ENCODE measurements at places on chromosomes 3 and 15.
A peak's percentile ranks its signal among the peaks of the same experiment; 100 is the strongest.

DNA sequence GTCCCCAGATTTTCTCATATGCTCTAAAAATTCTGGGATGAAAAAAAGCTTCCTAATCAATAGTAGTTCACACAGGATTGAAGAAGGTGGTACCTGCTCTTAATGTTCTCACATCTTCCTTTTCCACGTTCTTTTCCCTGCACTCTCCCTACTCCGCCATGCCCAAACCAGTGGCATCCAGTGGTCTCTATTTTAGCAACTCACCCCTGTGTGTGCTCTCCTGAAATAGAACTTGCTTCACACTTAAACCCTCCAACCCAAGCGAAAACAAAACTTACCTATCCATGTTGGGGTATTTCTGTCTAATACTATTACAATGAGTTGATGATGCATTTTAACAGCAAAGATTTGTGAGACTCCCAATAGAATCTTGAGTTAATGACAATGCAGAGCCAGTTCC lies 148.8 kb downstream of the PLD1 start:
- DNase-seq, result no peak

GRCh38 chr15:65790694-65791334 lies 1.3 kb downstream of the DENND4A start:
- DNase-seq, result no peak

GRCh38 chr15:52727815-52728214 lies 48.6 kb upstream of the ATOSA start:
- no peak for DNase-seq

DNA sequence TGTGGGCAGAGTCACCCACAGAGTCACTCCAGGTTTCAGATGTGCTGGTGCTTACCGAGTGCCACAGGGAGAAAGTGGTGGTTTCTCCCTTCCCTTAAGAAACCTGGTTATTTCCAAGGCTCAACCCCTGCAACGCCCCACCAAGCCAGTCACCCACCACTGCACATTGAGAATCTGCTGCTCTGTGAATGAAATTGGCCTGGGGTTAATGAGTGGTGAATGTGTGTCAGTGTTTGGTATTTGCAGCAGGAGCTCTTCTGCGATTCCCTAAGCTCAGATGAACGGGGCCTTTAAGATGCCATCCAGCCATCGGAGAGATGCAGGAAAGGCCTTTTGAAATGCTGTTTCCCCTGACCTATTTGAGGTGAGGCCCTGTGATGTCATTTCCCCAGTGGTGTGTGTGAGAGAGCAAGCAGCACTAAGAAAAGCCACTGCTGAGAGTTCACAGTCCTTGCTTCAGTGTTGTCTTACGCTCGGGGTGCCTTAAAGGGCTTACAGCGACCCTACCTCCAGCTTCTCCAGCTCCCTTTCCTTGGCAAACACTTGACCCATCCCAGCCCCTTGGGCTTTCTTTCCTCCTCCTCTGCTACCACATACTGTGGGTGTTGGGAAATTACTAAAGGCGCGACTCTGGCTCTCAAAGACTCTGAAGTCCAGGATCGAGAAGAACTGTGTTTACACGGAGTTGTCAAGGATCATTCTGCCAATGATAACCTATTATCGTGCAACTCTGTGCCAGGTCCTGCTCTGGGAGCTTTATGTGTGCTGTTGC lies 68.9 kb downstream of the SMAD3 start:
- peak; percentile 56 for DNase-seq

GRCh38 chr3:16419640-16420241 lies 93.8 kb downstream of the RFTN1 start:
- DNase-seq, result no peak

GRCh38 chr3:88385090-88385489 lies 235.3 kb downstream of the C3orf38 start:
- no peak for DNase-seq

- peak; percentile 56 for DNase-seq
Observed at GRCh38 chr3:195906865-195907683, 1.3 kb downstream of the TNK2 start.

- no peak for DNase-seq
Observed at GRCh38 chr3:108125153-108125543, 34.3 kb upstream of the CD47 start.

- DNase-seq, result no peak
Observed at GRCh38 chr3:52773361-52774065, 2.8 kb upstream of the NEK4 start.

DNA sequence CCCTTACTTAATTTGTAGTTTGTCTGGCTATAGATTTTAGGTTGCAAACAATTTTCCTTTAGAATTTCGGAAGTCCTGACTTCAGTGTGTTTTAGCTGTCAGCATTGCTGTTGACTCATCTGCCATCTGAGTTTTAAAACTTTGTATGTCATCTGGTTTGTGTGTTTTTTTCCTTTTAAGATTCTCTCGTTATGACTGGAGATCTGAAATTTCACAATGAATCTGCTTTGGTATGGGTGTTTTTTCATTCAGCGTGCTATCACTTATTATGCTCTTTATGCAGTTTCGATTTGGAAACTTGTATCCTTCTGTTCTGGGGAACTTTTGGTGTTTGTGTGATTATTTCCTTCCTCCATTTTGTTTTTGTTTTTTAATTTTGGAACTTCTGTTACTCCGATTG lies 53.7 kb upstream of the ZNF280D start:
- no peak for DNase-seq

DNA sequence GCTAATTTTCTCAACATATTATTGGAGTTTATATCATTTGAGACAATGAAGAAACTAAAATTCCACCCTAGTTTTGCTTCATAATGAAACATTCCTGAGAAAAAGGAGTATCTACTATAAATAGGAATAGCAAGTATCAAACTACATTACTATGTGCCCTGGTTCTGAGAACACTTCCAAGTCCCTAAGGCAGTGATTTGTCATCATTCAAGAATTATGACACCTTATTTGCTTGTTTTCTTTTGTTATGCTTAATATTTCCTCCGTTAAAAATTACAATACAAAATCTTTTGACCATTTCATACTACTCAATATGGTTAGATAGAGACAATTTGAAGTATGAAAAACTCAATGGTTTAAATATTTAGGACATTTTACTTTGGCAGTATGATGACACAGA lies 707.8 kb upstream of the GOLIM4 start:
- no peak for DNase-seq

DNA sequence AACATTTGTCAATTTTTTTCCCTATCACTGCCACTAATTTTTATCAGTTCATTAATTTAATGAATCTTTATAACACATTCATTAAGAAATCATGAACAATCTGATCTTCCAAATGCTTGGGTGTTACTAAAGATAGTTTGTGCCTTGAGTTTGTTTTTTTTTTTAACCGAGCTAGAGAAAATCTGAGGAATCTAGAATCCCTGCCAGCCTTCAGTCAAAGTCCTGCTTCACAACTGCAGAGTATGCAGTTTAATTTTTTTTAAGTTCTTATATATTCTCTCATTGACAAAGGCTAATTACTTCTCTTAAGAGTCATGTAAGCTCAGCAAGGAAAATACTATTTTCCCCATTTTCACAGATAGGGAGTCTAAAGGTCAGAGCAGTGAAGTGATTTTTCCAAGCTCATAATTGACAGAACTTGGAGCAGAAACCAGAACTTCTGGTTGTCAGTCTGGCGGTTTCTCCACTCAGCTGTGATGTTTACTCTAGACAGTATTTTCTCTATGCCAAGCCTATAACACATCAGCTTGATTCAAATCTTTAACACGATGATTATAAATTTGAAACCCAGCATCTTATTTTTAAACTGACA lies 55.7 kb downstream of the TNIK start:
- DNase-seq, result no peak

DNA sequence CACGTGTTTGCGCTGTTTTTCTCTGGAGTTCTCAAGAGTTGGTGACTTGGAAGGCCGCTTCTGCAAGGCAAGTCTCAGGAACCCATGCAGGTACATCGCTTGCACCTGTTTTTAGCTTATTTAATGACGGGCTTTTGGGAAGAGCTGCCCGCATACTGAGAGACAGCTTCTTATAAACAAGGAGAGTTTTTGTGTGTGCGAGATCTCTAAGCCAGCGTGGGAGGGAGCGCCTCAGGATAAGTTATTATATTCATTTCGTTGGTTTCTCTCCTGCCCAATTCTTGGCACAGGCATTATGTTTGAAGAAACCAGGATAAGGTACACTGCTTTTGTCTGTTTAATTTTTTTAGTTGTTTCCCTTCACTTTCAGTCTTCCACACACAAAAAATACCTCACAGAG lies 11.4 kb upstream of the SACM1L start:
- DNase-seq, result no peak

- DNase-seq, result no peak
Observed at GRCh38 chr3:108319428-108320082, 23.2 kb downstream of the HHLA2 start.

DNA sequence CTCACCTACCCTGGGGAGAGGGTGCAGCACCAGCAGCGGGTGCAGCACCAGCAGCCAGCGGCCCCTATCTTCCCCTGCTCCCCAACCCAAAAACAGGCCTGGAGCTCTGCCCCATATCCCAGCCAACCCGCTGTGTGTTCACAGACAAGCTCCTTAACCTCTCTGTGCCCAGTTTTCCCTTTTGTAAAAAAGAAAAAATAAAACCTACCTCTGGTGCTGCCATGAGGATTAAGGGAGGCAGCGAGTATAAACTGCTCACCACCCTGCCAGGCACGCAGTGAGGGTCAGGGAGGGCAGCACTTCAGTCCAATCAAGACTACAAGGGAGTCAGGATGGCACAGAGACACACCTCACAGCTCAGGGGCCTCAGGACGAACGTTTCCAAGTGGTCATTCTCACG lies 163.3 kb downstream of the NUP210 start:
- no peak for DNase-seq

DNA sequence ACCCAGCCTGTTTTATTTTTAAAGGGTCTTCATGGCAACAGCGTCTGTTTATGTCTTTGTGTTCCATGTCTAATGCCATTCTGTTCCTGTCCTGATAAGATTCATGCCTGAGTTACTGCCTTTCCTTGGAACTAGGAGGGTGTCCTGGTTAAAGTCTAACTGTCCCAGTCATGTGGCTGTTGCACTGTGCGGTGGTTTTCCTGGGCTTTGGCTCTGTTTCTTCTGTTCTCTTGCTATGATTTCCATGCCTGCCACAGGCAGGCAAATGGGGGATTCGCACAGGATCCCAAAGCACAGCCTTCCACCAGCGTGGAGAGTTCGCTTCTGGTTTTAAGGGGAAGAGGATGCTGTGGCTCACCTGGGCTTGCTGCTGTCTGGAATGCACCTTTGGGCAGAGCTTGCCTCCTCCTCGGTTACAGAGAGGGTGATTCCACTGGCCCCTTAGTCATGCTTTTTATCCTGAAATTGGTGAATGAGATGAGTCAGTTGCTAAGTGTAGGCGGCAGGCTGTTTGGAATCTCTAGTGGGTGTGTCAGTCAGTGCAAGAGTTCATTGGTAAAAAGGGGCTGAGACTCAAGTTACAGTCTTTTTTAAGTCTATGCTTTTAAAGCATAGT lies 86.8 kb downstream of the CCK start:
- peak; percentile 3 for DNase-seq

GRCh38 chr3:151979906-151980305 lies 106.5 kb downstream of the SUCNR1 start:
- DNase-seq, result no peak

DNA sequence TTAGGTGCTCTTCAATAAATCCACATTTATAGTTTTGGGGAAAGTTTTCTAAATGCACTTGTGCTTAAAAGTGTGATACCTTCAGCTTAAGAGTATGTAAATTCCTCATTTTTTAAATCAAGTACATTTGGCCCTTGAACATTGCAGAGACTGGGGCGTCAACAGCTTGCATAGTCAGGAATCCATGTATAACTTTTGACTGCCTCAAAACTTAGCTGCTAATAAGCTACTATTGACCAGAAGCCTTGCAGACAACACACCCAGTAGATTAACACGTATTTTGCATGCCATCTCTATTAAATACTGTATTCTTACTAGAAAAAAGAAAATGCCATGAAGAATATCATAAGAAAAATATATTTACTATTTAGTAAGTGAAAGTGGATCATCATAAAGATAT lies 1211.8 kb upstream of the ALCAM start:
- no peak for DNase-seq

DNA sequence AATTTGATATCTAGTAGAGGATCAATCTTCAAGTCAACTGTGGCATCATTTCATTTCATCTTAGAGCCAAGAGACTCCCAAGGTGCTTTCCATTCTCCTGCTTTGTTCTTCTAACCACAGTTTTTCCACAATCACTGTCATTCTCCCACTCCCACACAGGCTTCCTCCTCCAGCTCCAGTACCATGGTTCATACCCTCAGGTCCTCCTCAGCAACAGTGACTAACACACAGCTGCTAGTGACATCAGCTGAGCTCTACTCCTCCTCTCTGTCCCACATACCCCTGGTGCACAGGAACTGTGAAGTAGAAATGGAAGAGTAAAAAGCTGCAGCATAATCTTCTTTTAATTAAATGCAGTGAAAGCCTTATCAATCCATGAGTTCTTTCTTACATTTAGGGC lies 200.2 kb upstream of the DPH6 start:
- no peak for DNase-seq

DNA sequence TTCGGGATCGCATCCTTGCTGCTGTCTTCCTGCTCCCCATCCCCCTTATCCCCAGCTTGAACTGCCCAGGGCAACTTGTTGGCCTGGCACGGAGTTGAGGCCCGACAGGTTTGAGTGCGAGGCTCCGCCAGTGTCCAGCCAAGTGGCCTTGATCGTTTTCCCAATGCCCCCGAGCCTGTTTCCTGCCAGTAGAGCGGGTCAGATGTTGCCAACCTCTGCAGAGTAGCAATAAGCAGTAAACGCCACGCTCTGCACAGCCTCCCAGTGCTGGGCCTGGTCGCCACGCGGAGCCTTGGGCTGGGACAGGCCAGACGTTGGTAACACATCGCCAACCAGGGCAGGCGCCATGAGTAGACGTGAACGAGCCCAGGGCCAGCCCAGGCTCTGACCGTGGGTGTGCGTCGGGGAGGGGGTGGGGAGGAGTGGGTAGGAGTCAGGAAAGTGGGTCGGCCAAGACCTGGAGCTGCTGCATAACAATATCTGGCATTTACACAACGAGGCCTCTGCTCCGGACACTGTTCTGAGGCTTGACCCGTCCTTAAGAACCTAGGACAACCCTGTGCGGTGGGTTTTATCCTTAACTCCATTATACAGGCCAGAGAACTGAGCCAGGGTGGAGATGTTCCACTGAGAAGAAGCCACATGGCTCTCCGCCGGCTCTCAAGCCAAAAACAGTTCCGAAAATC lies 444 bp upstream of the ABHD14A start:
- no peak for DNase-seq

DNA sequence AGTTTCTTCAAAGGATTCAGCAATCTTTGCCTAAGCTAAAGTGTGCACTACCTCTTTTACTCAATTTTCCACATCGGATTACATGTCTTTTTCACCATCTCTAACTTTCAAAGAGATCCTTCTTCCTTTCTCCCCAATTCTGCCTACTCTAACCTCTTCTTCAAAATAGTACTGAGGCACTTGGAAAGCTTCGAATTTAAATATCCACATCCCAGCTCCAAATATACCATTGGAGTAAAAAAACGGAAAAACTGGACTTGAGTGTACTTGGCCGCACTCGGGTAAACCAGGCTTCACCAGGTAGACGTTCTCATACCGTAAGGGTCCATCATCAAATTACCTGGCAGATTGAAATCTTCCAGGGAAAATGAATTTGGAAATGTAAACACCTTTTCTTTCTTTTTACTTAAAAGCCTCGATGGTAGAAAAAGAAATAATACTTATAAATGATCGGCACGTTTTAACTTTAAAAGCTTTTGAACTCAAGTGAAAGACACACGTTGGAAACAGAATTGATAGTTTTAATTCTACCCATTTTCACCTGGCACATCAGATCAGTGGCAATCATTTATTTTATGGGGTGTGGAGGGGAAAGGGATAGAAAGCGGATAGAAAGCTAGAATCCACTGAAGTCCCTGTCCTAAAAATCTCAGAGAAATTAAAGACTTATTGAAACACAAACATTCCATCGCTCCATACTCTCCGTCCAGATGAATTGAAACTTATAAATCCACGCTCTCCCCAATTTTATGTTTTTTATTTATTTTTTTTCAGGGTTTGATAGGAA lies 8.2 kb upstream of the MEIS2 start:
- DNase-seq, result no peak

Measured in activated CD4-positive, alpha-beta T cell treated with anti-CD3 and anti-CD28 coated beads, Interleukin-2, amount 50 U/mL, for 24 hours (primary cell).